T-helper 1 cell (primary cell): ENCODE measurements at places on chromosomes 6 and 20.

- no peak for DNase-seq
These were observed 125.8 kb downstream of the DLL1 start for GRCh38 chr6:170165085-170165470.

DNA sequence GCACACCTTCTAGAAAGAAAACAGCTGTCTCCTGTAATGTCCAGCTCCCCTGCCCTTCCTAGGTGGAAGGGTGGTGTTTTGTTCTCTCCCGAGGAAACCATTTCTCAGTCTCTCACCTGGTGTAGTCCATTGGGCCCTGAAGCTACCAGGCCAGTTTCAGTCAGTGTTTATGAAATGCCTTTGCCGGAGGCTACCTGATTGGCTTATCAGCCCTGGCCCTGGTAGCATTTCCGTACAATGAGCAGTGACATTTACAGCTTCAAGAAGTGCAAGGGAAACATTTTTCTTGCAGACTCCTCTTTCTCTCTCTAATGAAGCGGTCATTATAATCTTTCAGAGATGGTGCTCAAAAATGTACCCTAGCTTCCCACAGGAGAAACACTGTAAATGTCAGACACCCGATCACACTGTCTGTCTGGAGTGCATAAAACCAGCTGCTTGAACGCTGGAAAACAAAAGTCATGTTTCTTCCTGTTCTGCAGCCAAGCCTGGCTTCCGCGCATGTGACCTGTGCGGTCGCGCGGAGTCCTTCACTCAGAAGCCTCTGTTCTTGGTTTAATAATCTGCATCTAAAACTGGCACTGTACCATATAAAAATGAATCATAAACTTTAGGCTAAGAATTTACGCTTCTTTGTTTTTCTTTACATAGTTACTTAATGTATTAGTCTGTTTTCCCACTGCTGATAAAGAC, 28.4 kb upstream of the SAYSD1 start:
- no peak for DNase-seq

GRCh38 chr6:128569732-128570679, 49.6 kb upstream of the PTPRK start:
- no peak for DNase-seq

DNA sequence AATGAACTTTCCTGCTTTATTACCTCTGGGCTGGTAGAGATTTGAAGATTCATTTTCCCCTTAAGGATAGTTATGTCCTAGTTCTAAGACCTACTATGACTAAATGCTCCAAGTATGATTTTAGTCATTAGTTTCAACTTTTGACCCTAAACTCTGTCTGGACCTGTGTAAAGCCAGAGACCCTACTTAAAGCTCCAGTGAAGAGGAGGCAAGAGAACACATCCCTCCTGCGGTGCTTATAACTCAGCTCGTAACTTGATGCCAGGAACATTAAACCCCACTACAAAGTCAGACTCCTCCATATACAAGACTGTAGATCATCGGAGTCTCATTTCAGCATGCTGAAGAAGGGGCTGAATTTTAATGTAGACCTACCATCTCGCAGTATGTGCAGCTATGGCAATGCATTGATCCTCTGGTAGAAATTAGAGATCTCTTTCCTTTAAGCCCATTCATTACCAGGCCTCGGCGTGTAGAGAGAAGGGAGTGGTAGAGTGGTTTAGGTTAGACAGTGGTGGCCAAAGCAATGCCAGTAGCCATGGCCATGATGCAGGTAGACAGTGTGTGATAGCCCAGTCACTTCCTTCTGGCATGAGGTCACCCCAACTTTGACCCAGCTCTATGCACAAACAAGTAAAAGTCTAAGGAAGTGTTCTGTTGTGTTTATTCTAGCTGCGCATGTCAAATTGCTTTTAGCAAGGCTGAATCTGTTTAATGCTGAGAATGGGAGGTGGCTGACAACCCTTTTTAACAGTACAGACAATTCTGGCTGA, 34.8 kb upstream of the MYB start:
- DNase-seq: no peak

GRCh38 chr6:62324834-62325233, 38.8 kb upstream of the KHDRBS2 start:
- DNase-seq: no peak

- DNase-seq: no peak
These were observed 312.3 kb downstream of the ESR1 start for GRCh38 chr6:152119831-152120230.
